ENCODE measurements at places on chromosomes 12 and 14.

DNA sequence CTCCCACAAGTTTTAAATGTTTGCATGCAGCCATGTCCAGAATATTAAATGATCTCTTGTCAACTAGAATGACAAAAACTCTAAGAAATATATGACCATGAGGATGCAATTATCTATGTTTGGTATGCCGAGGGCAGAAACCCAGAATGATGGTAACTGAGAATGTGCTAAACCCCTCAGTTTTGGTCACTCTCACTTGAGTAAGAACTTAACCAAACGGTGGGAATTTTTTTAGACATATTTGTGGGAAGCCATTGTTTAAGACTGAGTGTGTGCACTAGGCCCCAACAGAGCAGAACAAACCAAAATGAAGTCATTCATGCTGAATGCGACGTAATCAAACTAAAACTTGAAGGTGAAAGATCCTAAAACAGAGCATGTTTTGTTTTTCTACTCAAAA lies 1927.9 kb upstream of the SEL1L start:
- no peak for DNase-seq

DNA sequence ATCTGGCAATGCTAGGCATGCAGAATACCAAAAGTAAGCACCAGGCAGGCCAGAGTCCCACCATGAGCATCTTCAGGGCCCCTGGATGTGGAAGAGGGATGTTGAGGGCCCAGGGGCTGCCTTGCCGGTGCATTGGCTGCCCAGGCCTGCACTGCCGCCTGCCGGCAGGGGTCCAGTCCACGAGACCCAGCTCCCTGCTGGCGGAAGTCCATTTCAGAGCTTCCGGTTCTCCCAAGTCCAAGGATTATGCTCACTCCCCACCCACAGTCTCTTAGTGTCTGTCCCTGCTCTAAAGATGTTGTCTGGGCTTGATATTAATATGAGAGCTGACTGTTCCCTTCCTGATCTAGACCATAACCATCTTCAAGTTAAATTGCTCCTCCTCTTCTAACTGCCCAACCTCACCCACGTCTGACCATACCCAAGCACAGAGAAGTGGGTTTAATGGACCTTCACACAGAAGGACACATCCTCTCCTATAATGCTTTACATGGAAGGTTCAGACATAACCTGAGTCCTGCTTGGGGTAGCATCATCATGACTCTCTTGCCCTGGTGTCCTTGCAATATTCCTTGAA lies 117.4 kb downstream of the DAD1 start:
- DNase-seq = no peak

DNA sequence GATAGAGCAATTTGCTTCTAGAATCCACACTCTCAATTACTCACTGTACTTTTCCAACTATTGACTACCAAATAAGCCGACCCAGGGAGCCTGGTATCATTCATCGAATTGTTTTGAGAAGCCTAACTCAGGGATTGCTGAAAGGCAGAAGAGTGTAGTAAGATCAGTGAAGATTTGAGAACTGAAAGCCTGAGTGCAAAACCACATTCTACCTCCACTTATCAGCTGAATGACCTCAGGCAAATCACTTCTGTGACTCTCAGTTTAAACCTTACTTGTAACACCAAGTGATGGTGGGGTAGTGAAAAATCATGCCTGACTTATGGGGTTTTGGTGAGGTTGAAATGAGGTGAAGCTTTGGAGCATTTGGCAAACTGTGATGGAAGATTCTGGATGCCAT lies 126.1 kb upstream of the MAX start:
- no peak for DNase-seq

GRCh38 chr12:68239309-68239982 lies 13.8 kb upstream of the IL26 start:
- no peak for DNase-seq

GRCh38 chr12:91009319-91009950 lies 4.7 kb upstream of the EPYC start:
- DNase-seq = no peak

- no peak for DNase-seq
These were observed 55.0 kb upstream of the EGLN3 start for GRCh38 chr14:34005901-34006300.

DNA sequence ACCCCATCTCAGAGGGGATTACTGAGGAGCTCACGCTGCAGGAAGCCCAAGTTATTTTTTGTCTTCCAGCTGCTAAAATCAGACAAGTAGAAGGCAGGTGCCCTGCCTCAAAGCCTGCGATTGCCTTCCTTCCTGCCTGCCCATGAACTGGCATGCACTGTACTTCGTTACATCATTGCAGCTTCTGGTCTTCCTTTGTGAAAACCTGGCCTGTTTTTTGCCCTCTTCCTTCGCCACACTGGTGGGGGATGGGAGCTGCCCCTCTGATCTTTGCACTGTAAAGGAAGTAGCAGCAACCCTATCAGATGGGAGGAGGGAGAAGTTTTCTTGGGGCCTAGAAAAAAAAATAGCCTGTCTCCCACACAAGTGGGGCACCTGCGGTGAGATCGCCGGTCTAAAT lies 1098.7 kb downstream of the BCL11B start:
- no peak for DNase-seq

- peak; percentile 71 for DNase-seq
These were observed 18.8 kb upstream of the FLVCR2 start for GRCh38 chr14:75559451-75560222.

GRCh38 chr12:3671330-3672112 lies 81.4 kb downstream of the CRACR2A start:
- DNase-seq = no peak

DNA sequence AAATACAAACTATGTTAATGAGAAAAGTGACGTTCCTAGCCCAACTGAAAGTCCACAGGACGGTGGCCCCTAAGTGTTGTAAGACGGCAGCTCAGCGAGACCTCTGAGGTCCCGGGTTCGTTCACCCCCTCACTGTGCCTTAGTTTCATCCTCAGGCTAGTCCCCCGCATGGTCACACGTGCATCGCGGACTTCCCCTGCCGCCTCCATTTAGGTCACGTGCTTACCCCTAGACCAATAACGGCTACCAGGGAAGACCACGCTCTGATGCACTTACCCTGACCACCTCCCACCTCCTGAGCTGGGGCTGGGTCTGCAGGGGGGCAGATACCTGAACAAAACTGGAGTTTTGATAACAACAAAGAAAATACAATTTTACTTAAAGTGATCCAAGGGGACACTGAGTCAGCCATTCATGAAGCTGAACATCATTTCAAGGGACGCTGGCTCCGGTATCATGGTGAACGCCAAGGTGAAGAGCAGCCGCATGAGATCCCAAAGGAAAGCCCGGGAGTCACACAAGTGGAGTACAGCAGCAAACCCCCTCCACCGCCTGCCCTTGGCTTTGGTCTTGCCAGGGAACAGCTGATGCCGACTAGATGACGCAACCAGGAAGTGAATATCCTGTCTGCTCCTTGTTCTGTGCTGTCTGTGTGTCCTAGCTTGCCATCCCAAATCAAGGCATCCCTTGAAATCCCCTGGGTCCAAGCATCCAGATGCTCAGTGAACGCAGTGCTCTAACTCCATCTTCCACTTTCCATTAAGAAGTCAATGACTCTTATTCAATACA lies 274.1 kb downstream of the PCNX1 start:
- DNase-seq = no peak

DNA sequence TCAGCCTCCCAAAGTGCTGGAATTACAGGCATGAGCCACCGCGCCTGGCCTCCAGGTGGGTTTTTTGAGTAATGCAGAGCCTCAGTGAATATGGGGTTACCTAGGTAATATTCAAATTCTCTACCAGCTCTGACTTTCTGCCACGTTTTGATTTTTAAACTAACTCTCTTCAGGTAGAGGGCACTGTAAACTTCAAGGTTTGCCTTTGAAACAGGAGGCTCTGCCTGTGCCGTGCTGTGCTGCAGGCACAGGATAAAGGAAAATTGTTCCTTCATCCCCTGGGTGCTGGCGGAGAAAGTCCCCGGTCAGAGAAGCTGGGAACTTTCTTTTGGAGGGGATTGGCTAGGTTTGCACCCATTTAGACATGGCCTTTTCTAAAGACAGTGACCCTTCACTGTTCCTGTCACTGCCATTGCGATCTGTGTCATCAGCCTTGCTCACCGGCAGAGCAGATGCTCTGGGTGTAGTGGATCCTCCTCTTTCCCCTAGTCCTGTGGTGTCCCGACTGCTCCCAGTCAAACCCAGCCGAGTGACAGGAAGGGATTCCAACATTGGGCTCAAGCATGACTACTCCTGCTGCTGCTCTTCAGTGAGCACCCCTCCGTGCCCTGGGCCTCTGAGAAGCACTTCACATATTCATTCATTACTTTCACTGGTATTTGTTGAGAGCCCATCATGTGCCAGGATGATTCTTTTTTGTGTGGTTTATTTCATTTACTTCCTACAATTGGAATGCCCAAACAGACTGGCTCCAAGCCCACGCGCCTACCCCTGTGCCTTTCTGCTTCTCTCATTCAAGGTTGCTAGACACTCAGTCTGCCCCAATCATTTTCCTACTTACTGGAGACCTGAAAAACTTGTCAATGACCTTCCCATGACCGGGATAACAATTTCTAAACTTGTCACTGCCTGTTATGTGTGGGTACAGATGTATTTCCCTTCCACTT lies 103.6 kb downstream of the TMEM30B start:
- no peak for DNase-seq

GRCh38 chr14:100738269-100738691 lies 11.6 kb downstream of the DLK1 start:
- no peak for DNase-seq

DNA sequence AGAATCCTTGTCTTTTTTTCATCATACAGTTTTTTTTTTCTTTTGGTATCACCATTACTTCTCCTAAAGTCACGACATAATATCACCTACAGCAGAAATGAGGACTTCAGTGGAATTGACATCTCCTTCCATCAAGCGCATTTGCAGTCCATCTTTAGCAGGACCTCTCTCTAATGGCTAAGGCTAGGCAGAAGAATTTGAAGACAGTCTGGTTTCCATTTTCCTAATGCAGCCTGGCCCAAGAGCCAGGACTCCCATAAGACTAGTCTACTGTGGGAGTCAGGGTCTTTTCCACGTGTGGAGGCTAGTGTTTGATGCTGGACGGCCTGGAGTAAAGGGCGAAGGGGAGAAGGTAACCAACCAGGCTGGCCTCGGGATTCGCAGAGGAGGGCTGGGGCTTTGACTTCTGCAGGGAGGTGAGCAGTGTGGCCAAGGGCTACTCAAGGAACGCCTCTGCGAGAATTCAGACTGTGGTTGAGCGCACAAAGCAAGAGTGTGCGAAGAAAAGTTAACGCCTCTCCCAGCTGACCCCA lies 769 bp upstream of the ZNF740 start:
- DNase-seq = no peak

DNA sequence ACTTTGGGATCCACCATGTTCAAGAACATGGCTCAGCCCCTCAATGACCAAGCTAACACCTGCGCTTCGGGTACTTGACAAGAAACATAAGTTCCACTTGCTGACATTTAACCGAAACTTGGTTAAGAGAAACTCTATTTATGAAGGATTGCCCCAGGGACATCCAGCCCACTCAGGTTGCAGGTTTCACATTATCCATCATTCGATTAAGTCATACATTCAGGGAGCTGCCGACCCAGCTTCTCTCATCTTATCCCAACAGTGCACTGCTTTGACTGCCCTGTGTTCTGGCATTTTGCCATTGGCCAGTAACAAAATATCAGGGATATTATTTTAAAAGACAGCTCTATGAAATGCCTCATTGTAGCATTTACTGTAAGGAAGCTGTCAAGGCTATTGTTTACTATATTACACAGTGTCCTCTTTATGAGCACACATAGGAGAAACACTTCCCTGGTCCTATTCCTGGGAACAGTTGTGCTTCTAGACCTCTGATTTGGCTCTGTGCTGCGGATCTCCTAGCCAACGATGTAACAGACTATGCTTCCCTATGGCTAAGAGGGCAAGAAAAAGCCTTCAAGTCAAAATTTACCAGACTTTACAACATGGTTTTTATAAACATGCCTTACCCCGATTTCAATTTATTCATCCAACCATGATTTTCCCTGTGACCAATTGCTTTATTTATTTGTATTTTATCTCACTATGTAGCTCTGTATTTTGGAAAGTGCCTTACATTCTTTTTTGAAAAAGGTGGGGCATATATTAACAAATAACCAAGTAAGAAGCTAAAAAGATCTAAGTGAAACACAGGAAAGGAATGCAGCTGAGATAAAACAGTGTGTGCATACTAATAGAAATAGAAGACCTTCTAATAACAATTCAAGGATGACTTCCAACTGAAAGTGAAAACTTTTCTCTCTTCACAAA lies 109.3 kb downstream of the ITPR2 start:
- DNase-seq = no peak

DNA sequence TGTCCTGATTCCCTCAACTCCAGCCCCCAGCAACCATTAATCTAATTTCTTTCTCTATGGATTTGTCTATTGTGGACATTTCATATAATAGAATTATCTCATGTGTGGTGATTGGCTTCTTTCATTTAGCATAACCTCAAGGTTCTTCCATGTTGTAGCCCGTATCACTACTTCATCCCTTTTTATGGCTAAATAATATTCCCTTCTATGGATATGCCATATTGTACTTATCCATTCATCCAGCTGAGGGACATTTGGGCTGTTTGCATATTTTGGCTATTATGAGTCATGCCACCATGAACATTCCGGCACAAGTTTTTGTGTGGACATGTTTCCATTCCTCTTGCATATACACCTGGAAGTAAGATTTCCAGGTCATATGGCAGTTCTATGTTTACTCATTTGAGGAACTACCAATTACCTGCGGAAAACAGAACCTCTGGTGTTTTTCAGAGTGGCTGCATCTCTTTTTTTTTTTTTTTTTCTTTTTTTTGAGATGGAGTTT lies 108.7 kb upstream of the MAP1LC3B2 start:
- no peak for DNase-seq

- no peak for DNase-seq
These were observed 811 bp downstream of the TMCC3 start for GRCh38 chr12:94649349-94650142.

- no peak for DNase-seq
These were observed 62.3 kb downstream of the FOS start for GRCh38 chr14:75340921-75341320.

- DNase-seq = no peak
These were observed 208.7 kb upstream of the FOXN3 start for GRCh38 chr14:89625731-89626232.

GRCh38 chr14:26334288-26334687 lies 263.5 kb downstream of the NOVA1 start:
- no peak for DNase-seq

DNA sequence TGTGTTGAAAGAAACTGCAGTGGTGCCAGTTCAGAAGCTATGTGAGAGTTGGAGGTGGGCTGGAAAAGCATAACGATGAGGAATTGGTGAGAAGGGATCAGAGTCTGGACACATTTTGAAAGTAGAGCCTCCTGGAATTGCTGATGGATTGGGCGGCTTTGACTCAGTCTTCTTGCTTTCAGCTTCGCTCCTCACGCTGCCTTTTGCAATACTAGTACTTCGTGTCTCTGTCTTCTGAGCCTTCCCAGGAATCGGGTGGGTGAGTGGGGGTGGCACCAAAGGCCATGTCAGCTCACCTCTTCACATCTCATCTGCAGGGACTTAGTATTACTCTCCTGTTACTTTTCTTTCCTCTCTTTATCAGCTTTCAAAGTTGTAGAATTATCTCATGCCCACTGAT lies 101.6 kb upstream of the RFX4 start:
- no peak for DNase-seq
